ENCODE measurements at places on chromosomes 2 and 18. TPM values are rescaled to one million over a fixed set of nuclear protein-coding genes. Genes with fewer than 3 reads are reported as not detected.

- no peak for DNase-seq
Observed at GRCh38 chr2:73243884-73244570, 9.9 kb downstream of the CCT7 start.

DNA sequence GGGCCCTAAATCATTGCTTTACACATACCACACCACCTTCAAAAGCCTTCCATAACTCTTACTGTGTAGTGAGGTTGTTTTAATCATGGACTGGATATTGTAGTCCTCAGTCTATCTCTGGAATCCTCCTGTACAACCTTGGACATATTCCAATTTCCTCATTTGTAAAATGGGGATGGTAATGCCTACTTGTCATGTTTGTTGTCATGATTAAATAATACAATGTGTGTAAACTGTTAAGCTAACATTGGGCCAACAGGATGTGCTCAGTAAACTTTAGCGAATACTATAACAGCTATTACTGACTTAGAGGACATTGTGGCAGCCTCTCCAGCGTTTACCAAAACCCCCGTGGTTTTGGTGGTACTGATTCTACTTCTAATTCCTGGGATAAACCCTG is 74.7 kb upstream of the PTPRM start:
- no peak for DNase-seq

DNA sequence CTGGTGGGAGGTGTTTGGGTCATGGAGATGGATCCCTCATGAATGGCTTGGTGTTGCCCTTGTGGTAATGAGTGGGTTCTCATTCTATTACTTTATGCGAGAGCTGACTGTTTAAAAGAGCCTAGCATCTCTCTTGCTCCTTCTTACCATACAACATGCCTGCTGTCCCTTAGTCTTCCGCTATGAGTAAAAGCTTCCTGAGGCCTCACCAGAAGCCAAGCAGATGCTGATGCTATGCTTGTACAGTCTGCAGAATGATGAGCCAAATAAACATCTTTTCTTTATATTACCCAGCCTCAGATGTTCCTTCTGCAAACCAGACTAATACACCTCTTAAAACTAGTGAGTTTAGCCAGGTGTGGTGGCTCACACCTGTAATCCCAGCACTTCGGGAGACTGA is 23.1 kb downstream of the EVA1A start:
- no peak for DNase-seq

DNA sequence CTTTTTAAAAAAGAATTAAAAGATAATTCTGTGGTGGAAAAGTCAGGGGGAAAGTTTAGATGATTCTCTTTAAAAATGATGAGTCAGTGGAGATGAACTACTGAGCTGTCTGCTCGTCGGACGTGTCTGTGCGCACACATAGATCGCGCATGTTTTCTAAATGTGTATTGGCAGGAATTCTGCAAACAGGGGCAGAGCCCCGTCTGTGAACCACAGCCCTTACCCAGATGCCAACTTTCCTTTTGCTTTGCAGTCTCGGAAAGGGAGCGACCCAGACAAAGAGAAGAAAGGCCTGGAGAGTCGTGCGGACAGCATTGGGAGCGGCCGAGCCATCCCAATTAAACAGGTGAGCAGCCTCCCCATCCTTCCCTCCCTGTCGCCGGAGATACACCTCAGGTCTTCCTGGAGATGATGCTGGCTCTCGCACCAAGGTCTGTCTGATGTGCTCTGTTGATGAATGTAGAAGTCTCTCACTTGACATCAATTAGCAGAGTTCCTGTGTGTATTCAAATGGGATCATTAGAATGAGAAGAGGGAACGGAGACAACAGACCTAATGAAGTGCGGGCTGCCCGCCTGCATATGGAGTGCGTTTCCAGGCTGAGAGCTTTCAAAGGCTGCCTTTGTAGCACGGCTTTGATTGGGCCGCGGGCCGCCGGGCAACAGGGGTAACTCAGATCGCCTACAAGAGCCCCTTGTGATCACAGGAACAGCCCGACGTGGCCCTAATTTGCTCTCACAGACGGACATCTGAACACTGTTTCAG is 313.3 kb downstream of the AGAP1 start:
- peak; percentile 32 for DNase-seq

DNA sequence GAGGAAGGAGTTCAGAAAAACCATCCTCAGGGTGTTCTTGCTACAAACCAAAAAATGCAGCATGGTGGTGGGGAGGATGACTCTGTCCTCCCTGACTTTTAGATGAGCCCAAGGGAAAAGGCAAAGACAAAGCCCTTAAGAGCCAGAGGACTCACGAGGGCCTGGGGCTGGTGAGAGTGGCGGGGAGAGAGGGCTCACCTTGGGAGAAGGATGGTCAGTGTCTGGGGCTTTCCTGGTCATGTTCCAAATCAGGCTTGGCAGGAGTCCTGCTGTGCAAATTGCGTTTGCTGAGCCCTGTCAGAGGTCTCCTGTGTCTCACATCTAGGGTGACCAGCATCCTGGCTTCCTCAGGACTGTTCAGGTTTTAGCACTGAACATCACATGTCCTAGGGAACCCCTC is 4.7 kb downstream of the UGT1A1 start:
- DNase-seq: no peak

The FOXD4L1 gene
- total RNA-seq: not detected

The ANKRD44 gene
- 46.4 TPM for total RNA-seq

- DNase-seq: no peak
Observed at GRCh38 chr2:69612200-69612599, 31.3 kb downstream of the AAK1 start.

The SLC30A3 gene
- 1.2 TPM for total RNA-seq

DNA sequence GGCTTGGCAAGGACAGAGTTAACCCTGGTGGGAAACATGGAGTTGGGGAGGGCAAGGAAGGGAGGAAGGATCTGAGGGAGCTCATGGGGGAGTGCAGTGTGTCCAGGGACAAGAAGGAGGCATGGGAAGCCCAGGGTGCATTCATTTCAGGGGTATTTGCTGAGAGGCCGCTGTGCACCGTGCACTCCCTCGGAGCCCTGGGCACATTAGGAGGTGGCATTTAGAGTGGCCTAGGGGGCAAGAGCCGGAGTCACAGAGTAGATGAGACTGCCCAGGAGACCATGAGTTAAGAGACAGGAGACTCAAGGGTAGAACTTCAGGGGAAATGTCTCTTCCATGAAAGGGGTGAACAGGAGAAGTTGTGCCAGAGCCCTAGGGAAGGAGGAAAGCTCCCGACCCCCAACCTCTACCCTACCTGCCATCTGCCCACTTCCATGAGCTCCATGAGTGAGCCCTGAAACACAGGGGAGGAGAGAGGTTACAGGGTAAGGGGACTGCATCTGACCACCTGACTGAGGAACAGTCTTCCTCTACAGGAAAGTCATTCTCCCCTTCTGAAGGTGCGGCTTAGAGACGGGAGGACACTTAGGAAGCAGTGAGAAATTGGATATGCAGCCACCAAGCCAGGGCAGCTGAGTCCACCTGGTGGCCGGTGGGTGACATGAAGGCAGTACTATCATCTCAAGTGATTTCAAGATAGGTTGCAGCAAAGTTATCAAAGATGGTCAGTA is 58.5 kb upstream of the COPS8 start:
- no peak for DNase-seq

DNA sequence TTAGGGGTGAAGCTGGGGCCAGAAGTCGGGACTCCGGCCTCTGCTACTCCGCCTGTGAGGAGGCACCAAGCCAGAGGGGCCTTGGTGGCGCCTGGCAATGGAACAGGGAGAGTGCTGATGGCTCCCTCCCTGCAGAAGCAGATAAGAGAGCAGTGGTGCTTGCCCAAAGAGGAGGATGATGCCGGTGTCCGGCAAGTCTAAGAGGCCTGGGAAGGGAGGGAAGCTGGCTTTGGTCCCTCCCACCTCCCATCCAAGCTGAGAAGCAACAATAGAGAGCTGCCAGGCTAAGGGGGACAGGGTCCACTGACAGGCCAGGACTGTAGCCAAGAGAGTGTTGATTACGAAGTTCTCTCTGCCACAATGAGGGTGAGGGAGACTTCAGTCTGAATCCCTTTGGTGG is 479.5 kb downstream of the TNS1 start:
- no peak for DNase-seq

DNA sequence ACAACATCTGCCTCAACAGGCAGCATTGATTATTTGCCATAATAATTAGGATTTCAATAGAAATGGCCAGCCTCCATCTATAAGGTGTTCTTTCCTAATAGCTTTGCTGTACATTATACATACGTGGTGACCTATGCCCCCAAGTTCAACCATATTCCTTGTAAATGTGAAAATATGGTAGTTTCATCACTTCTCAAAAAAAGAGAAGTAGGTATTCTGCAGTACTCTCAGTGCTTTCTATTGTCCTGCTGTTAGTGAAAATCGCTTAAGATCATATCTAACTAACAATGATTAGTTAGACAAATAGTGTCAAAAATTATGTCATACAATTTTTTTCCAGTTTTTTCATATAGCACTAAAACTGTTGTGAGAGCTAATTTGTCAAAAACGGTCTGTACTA is 79.6 kb downstream of the SLC4A10 start:
- no peak for DNase-seq

The RNF125 gene
- total RNA-seq: 3.7 TPM

The TSPYL6 gene
- not detected for total RNA-seq

DNA sequence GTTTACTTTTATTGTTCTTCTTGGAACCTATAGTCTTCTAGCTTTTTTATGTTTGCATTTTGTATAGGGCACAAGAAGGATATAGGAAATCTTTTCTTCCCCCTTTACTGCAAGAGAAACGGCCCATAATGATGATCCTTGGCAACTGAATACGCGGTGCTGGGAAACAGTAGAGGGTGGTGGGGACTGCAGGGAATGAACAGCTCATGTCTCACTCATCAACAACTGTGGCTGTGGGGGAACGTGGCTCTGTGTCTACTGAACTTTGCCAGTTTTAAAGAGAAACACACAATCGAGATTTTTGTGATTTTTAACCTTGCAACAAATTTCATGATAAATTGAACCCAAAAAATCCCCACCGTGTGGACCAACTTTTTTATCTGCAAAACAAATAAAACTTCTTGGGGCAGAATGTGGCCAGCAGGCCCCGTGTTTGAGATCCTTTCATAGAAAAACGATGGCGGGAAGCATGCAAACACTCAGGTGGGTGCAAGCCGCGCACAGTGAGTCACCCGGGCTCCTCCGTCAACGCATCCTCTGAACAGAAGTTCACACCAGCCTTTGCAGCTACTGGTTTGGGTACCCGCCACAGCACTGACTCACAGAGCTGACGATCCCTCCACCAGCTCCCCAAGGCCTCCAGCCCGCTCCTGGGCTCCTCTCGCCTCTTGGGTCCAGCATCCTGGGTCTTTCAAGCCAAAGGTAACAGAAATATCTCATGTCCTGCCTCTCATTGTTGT is 149.3 kb downstream of the COL6A3 start:
- no peak for DNase-seq

- no peak for DNase-seq
Observed at GRCh38 chr2:217049956-217050355, 190.1 kb upstream of the TNP1 start.

DNA sequence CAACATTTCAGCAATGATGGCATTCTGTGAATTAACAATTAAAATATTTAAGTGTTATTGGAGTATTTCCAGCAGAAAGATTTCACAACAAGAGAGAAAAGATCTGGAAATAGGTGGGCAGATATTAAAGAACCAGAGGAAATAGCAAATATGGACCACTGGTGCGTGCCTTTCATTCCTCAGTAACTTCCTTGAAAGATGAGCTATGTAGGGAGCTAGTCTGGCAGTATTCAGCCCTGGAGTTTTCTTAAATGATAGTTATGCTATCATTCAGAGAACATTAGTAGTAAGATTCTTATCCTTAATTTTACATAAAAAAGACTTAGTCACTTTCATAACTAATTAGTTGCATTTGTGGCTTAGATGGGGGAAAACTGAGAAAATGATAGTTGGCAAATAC is 41.5 kb downstream of the TANC1 start:
- no peak for DNase-seq

The DSEL gene
- 7.6 TPM for total RNA-seq

DNA sequence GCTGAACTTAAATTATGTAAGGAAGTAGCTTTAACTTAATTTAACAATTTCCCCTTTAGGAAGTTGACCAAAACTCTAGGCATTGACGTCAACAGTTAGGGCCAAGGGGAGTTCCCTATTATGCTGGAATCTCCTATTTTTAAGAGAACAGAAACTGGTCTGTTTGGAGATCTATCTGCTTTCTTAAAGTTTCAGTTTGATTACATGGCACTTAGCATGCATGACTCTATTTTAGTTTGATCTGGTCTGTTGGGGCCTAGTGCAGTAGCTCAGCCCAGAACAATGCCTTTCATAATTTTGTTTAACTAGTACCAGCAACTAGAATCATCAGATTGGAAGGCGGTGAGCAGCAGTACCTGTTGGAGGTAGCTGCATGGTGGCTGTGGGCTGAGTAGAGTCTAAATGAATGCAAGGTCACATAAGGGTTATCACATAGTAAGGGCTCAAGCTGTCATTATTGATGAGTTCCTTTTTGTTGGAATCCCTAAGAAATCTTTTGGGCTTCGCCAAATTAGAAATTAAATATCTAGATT is 60.5 kb upstream of the ZNG1B start:
- DNase-seq: no peak

GRCh38 chr2:147524912-147525311 is 319.9 kb upstream of the ACVR2A start:
- no peak for DNase-seq

DNA sequence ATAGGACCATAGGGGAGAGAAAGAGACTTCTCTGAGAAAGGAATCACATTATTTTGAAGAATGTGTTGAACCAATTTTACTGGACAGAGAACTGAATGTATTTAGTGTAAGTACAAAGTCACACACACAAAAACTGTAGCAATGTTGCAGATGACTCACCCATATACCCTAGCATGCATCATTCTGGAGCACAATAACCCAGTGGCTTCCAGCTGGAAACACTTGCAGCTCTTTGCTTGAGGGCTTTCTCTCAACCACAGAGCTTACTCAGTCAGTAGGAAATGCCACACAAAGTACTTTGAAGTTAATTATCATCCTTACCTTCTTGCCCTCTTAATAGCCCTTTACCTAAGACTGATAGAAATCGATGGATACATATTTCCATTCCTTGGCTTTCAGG is 760.0 kb upstream of the FSHR start:
- DNase-seq: no peak

- DNase-seq: no peak
Observed at GRCh38 chr2:43473767-43474166, 122.1 kb downstream of the THADA start.

DNA sequence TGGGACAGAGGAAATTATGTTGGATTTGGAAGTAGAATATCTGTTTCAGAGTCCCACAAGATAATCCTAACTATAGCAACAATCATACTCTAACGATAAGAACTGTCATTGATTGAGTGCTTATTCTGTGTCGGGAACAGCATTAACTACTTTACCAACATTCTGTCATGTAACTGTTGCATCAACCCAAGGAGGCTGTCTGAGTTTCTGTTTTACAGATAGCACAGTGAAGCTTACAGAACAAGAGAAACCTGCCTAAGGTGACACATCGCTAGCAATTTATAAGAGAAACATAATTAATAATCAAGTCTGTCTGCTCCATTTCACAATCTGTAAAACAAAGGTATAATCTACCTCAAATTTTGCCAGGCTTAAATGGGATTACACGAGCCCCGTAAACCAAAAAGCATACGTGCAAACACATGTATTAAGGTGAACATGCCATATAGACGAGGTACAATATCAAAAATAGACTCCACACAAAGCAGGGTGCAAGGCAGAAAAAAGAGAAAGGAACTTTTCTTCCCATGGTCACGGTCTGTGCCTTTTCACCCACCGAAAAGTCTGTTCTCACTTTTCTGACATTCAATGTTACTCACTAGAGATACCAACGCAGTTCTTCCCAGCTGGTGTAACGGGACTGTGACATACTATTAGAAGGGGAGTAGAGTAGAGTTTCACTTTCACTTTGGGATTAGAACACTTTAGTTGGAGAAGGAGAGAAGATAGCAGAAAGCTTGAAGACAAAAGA is 37.2 kb upstream of the SLC8A1 start:
- no peak for DNase-seq
